AG10803 (cell line): ENCODE measurements at places on chromosomes 6 and 20.

- no peak for DNase-seq
Measured at GRCh38 chr6:155399062-155399744, 56.4 kb downstream of the NOX3 start.

DNA sequence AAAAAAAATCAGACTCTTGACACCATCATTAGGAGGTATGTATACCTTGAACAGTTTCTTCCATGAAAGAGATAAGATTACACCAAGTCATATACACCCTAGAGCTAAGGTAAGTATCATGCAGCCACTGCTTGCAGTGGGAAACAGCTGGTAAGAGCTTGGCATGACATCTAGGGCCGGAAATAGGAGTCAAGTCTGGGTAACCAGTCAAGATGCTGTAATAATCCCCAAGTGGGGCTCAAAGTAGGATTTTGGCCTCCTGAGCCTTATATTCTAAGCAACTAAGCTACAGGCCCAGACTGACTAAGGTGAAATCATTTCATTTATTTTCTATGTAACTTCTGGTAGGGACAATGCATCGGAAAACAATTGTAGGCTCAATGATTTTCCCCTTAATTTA is 23.9 kb downstream of the TRERF1 start:
- peak; percentile 47 for DNase-seq

DNA sequence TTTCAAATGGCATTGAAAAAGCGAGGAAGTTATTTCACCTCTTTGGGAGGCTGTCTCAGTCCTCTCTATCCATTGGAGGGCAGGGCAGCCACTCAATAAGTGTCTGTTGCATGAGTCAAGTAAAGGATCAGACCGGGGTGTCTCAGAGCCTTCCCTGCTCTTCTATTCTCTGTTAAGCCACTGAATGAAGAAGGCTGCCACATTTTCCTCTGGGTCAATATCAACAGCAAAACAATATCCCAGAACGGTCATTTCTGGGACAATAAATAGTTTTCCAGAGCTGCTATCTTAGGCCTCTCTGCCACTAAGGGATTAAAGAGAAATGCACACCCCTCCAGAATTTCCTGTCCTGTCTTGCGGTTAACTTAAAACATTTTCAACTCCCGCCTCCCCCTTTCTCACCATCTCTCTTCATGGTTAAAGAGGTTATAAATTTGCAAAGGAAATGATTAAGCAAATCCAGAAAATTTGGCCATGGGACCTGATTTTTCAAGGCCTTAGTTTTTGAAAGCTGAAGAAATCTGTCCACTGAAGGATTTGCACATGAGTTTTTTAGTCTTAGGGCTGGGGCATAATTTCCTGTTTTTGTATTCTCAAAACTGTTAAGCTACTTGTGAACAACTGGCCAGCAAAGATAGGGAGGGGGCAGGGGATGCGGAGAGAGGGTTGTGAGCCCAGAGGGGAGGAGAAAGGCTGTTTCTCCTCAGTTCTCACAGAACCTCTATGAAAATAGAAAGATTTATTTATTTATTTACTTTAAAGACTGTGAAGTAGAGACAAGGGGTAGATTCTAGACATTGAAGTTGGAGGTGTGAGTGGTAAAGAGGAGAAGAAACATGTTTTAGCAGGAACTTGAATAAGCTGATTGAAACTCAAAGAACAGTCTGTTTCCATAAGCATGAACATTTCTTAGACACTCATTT is 135.7 kb downstream of the BCAS1 start:
- DNase-seq: peak; percentile 95

DNA sequence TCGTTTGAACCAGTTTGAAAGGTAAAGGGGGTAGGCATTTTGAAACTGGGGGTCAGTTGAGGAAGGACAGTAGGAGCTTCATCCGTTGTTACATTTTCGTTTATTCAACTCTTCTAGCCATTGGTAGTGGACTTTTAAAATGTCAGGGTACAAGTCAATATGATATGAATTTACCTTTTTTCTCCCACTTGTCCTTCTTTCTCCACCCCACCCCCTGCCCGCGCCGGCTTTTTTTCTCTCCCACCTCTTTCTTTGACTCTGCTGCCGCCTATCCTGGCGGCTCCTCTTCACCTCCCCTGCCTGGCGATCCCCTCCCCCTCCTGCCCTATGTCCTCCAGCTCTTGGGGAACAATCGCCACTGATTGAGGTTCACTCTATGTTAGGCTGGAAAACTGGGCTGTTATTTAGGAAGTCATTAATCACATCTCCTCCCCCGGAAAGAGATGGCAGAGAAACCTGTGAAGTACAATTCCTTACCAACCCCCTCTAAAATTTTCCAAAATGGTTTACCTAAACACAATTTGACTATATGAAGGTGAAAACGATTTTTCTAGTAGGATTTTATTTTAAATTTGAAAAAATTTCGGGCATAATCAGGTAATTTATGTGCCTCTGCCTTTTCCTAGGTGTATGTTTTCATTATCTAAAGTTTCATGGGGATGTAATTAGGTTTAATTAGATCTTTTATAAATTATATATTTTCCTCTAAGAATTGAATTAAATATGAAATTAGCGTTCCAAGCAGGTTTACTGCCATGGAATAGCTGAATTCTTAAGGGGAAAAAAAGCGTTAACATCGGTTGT is 778 bp upstream of the LIN28B start:
- no peak for DNase-seq

GRCh38 chr6:22892452-22892851 is 323.1 kb downstream of the HDGFL1 start:
- peak; percentile 95 for DNase-seq

GRCh38 chr6:166032366-166033200 is 135.1 kb downstream of the TBXT start:
- peak; percentile 95 for DNase-seq

- DNase-seq: peak; percentile 20
Measured at GRCh38 chr6:127446356-127446755, 12.8 kb downstream of the KIAA0408 start.

DNA sequence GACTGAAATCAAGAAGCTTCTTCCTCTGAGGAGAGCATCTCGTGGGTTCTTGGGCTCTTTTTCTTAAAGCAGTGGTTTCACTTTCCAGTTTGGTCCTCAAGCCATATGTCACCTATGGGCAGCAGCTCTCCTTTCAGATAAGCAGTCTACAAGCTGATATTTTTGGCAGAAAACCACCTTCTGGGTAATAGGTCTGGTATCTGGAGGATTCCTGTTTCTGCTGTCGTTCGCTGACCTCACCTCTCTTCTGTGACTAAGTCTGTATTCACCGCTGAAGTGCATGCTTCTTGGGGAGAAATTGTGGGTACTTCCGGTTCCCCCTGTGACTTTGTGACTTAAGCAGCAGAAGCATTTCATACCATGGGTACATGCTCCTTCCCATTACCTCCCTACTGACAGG is 193.6 kb downstream of the EDN1 start:
- peak; percentile 86 for DNase-seq

- DNase-seq: no peak
Measured at GRCh38 chr6:165913676-165914570, 250.9 kb upstream of the PDE10A start.

GRCh38 chr6:150249261-150249660 is 106.4 kb downstream of the PPP1R14C start:
- peak; percentile 78 for DNase-seq

DNA sequence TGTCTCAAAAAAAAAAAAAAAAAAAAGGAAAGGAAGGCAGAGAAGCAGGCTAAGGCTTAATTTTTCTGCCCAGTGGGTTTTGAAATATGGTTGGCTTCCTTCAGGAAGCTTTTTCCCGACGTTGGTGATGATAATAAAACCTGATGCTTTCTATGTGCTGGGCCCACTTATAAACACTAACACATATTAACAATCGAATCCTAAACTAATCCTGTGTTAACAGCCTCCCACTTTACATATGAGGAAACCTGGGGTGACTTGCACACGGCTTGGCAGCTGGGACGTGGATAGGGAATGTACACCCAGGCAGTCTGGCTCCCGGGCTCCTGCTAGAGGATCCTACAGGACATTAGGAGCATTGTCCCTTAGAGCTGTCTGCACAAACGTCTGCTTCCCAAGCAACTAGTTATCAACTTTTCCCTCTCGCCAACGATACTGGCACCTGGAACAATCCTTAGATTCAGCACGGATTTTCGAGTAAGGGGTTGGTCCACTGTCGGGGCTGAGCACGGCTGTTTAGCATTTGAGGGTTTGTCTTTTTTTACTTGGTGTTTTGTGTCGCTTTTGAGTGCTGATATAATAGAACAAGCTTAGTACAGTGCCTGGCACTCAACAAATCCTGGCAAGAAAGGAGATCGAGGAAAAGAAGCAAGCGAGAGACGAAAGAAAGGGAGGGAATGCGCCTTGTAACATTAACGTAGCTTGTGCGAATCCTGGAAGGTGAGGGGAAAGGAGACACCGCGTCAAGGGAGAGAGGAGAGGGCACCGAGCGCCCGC is 622 bp upstream of the KIZ start:
- peak; percentile 51 for DNase-seq

- DNase-seq: no peak
Measured at GRCh38 chr6:11459079-11459610, 78.4 kb upstream of the TMEM170B start.

GRCh38 chr6:27414996-27415395 is 26.4 kb downstream of the ZNF391 start:
- DNase-seq: no peak

DNA sequence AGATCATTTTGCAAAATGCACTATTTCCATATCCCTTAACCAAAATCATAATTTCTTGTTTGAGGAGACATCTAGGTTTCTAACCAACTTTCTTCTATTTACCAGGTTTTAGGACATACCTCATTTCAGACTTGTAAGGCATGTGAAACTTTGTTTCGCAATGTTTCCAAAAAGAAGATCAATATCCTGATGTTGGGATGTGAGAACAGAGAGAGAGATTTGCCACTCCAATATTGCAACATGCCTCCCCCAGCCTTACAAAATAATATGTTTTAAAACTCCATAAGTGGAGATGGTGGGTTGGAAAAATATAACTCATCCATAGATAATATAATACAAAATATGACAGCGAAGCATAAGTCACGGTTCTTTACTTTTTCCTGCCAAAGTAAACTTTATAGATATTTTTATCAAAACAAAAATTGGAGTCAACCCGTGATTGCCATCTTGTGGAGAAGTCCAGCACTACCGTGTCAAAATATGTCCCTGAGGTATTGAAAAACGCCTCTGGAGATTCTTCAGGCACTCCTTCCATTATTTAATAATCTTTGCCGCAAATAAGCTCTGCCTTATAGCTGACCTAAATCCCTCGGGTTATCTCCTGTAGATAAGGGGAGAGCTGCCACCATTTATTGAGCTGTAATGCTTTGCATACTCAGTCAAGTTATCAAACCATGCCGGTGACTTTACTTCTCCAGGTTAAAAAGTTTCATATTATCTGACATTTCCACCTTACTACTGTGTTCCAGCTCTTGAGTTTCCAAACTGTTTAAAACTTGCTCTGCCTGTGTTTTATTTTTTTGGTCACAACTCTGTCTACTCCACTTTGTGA is 534.2 kb downstream of the HACE1 start:
- peak; percentile 11 for DNase-seq

DNA sequence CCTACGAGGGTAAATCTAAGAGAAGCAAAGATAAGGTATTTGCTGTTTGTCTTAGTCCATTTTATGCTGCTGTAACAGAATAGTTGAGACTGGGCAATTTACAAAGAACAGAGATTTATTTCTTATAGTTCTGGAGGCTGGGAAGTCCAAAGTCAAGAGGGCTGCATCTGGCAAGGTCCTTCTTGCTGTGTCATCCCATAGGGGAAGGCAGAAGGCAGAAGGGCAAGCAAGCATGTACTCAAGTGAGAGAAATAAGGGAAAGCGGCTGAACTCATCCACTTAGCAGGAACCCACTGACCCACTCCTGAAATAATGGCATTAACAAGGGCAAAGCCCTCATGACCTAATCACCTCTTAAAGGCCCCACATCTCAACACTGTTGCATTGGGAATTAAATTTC is 102.7 kb downstream of the AGPAT4 start:
- DNase-seq: no peak

- DNase-seq: no peak
Measured at GRCh38 chr6:133906050-133906449, 17.1 kb downstream of the TCF21 start.

DNA sequence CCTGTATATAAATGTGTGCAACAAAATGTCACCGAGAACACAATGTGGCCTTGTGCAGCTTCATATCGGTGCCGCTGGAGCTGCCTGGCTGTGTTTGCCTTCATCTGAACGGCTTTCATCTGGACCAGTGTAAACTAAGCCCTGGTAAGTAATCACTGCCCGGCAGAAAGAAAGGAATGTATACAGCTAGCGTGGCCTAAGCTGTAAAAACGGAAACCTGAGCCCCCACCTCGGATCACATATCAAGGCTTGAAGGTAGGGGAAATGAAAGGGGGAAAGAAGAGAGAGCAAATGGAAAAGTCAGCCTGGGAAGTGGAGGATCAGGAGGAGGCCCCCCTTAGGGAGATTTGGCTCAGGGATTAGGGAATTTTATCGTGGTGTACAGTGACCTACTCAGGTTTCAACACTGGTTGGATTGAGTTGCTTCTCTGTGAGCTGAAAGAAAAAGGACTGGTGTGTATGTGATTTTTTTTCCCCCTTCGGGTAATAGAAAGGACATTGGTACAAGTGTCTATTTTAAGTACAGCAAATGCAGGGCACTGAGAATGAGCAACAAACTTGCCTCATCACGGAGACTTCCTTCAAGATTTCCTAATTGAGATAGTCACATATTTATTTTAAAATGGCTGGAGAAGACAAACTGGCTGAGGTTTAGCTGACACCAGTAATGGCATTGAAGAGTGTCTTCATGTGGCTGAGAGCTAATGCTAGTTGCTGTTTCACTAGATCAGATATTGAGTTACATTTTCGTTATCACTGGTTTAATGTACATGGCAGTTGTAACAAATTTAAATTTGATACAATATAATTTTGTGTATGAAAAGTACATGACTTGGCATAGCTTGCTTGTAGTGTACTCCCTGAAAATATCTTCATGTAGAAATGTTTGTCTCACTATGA is 3.5 kb downstream of the SOBP start:
- DNase-seq: no peak

DNA sequence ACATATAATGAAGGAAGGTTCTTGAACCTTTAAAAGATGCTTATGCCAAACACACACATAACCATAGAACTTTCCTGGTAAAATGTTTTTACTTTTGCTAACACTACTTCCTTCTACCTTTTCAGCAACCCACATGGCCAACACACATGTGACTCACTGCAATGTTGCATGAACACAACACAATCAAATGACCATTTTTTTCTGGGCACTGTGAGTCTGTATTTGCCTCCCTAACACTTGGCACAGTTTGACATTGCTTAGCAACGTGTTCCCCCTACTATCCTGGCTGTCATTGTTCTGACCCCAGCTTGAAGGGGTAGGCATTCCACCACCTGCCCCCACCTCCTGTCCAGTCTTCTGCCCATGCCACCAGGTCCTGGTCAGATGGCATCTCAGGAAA is 204.8 kb upstream of the PRND start:
- no peak for DNase-seq

DNA sequence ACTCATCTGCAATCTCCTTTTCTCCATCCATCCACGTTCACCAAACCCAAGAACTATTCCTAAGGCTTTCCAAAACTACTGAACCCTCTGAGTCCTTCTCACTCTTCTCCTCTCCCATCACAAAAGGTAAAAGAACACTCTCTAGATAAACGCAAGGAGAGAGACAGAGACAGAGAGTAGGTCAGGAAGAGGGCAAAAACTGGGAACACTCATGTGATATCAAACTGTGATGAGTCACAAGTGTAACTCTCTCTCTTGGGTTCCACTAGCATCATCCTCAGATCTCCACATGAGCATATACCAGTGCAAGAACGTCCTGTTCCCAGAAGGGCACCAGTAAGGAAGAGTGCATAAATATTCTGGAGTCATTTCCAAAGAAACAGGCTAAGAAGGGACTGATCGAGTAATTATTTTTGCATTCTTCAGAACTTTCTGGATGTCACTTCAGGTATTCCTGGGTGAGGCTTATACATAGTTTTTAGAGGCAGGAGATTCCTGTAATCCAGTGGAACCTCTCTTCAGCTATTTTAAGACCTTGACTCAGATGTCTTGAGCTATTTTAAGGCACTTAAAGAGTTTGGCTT is 47.3 kb upstream of the STXBP5 start:
- DNase-seq: no peak
